ENCODE measurements at places on chromosomes 7 and 10. TPM values are rescaled to one million over a fixed set of nuclear protein-coding genes. Genes with fewer than 3 reads are reported as not detected.

Gene CUL2
- total RNA-seq = 36.9 TPM

DNA sequence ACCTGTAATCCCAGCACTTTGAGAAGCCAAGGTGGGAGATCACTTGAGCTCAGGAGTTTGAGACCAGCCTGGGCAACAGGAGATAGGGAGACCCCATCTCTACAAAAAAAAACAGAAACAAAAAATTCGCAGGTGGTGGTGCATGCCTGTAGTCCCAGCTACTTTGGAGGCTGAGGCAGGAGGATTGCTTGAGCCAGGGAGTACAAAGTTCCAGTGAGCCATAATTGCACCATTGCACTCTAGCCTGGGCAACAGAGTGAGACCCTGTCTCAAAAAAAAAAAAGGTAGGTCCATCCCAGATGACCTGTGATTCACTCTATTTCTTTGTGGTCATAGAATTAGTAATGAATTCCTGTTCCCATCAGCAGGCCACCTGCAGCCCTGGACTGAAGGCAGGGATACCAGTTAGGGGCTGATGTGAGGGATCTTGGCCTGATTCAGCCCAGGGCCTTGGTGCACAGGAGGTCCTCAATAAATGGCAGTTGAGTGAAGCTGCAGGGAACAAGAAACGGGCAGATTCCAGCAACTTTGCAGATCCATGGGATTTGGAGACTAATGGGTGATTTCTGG is at the start of gene MYH16:
Gene MYH16, plus strand, starts transcription at position 364 of the 570 bp plus-strand sequence.
- no peak for DNase-seq

- no peak for DNase-seq
Measured at GRCh38 chr7:118075936-118076335, 108.0 kb upstream of the LSM8 start.

- DNase-seq = no peak
Measured at GRCh38 chr10:75057680-75058079, 53.8 kb upstream of the SAMD8 start.

GRCh38 chr7:101707587-101707986 is 78.5 kb upstream of the MYL10 start:
- no peak for DNase-seq
